Tibial artery (tissue), 4 donors: ENCODE measurements at places on chromosomes 3 and 15.

DNA sequence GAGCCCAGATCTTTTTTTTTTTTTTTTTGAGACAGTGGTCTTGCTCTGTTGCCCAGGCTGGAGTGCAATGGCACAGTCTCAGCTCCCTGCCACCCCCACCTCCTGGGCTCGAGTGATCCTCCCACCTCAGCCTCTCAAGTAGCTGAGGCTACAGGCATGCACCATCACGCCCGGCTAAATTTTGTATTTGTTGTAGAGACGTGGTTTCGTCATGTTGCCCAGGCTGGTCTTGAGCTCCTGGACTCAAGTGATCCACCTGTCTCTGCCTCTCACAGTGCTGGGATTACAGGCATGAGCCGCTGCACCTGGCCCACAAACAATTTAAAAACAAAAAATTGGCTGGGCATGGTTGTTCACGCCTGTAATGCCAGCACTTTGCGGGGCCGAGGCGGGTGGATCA is 22.6 kb upstream of the SLC6A6 start:
- no peak for DNase-seq

DNA sequence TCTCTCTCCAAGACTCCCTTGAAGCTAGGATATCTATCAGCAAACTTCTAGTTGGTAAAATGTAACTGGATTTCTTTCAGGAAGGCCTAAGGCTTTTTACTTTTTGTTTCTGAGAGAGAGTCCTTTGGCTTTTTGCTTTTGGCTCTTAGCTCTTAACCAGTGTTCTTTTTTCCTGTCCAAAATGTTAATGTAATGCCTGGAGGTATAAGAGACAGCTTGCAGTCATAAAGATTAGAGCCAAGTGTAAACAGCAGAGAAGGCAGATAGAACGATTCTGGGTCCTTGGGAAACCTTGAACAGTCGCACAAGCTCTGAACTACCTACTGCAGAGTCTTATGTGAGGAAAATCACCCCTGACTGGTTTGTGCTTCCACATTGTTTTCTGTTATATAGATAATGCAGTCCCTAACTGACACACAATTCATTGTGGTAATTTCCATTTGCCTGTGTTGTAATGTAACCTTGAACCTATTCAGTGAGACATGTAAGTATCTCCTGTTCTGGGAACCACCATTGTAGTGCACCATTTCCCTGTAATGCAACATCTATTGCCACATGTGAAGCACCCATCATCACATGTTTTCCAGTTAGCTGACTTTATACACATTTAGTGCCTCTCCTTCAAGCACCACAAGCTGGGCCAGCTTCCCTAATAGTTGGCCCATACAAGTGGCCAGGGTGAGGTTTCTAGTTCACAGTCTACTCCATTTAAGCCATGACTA is 1311.9 kb downstream of the ROBO1 start:
- DNase-seq = no peak

DNA sequence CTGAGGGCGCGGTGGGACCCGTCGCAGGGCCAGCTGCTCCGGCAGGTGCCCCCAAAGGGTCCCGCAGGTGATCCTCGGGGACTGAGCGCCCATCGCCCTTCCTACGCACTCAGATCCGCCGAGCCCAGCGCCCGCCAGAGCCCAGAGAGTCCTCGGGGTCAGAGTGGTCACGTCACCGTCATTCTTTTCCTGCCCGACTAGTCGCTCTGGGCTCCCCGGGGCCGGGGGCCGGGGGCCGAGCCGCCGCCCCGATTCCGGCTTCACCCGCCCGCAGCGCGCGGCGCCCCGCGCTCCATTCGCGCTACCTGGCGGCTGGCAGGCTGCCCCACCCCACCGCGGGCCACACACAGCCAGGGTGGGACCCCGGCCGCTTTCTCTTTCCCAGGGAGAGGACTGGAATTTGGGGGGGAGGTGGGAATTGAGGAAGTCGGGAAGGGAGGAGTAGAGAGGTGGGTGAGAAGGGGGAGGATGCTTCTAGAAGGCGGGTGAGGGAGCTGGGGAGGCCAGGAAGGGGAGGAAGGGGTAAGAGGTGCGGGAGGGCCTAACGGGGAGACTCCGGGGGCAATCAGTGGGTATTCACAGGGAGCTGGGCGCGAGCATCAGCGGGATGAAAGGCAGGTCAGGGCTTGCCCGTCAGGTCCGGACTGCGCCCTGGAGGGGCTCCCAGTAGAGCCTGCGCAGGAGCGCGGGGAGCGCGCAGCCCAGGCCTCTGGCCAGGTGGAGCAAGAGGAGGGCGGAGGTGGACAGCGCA is 36.1 kb upstream of the EPHB3 start:
- DNase-seq = no peak

GRCh38 chr3:30664884-30665283 is 58.5 kb downstream of the TGFBR2 start:
- no peak for DNase-seq

GRCh38 chr3:29214009-29214658 is 66.7 kb upstream of the RBMS3 start:
- no peak for DNase-seq

DNA sequence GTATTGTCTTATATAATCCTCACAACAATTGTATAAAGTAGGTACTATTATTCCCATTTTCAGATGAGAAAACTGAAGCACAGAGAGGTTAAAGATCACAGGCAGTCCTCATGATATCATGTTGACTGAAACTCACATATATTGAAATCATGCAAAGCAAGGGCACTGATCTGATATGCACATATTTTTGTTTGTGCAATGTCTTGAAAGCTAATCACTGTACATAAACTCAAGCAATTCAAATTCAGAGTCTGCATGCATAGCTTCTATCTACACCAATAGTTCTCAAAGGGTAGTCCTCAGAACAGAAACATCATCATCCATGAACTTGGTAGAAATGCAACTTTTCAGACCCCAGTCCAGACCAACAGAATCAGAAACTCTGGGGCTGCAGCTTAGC is 119.2 kb upstream of the STT3B start:
- DNase-seq = no peak
